Dorsolateral prefrontal cortex (tissue), 122 donors: ENCODE measurements at places on chromosomes 4 and X.

- no peak for DNase-seq
These were observed 138.9 kb upstream of the MID1 start for GRCh38 chrX:10759141-10759799.

DNA sequence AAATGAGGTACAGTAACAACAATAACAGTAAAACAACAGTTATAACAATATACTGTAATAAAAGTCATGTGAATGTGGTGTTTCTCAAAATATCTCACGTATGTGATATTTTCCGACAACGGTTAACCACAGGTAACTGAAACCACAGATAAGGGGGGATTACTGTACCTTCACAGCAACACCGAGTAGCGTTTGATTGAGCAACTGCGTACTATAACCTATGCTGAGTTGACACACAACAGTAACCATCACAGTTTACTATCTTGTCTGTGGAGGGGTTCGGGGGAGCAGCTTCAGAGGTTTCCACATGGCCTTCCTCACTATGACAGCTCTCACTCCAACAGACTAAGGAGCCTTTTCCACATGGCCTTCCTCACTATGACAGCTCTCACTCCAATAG lies 13.4 kb downstream of the RBMX2 start:
- no peak for DNase-seq

- DNase-seq: no peak
These were observed 784.2 kb downstream of the GLUD2 start for GRCh38 chrX:121831601-121832000.

- DNase-seq: no peak
These were observed 29.6 kb downstream of the RTL5 start for GRCh38 chrX:72102126-72102525.

GRCh38 chrX:27309406-27309805 lies 153.7 kb downstream of the PPP4R3C start:
- DNase-seq: no peak

DNA sequence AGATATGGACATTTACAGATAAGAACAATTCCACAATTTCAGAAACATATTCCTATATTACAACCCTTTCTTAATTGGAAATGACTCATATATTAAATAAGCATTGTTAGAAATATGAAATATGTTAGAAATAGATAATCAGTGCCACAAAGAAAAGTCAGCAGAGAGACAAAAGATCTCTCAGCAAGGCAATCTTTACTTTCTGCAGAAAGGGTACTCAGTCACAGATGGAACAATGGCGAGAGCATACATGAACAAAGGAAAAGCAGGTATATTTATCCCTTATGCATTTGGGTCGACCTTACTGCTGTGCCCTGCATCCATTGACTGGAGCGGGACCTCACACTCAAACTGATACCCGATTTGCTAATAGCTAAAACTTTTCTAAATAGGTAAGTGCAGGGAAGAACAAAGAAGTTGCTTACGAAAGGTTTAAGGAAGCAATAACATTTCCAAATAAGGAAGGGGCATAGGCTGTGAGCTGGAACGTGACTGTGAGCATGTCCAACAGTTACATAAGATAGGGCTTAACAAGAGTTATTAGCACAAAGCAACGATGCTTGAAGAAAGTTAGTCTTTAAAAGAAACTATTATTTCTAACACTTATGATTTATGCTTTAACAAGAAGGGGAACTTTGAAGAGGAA lies 40.8 kb downstream of the MGARP start:
- no peak for DNase-seq

GRCh38 chr4:169412046-169412445 lies 141.3 kb upstream of the SH3RF1 start:
- DNase-seq: no peak

DNA sequence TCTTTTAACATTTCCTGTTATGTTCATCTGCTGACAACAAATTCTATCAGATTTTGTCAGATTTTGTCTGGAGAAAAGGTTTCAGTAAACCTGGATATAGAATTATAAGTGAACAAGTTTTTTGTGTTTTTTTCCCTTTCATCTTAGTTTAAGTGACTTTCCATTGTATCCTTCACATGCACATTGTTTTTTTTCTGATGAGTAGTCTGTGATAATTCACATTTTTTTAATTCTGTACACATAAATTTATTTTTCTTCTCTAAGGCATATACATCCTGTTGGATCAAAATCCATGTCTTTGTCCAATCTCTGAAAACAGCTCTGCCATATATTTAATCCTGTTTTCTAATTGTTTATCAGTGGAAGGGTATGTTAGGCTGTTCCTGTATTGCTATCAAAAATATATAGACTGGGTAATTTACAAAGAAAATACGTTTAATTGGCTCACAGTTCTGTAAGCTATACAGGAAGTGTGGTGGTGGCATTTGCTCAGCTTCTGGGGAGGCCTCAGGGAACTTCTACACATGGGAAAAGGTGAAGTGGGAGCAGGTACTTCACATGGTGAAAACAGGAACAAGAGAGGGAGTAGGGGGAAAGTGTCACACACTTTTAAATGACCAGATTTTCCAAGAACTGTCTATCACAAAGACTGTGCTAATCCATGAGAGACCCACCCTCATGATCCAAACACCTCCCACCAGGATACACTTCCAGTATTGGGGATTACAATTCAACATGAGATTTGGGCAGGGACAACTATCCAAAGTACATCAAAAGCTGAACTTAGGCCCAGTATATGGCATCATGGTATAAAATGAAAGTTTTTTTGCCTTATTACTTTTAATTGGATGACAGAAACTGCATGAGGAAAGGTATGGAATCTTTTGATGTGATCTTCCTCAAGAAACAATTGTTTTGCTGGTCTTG lies 45.6 kb upstream of the GRID2 start:
- DNase-seq: no peak

DNA sequence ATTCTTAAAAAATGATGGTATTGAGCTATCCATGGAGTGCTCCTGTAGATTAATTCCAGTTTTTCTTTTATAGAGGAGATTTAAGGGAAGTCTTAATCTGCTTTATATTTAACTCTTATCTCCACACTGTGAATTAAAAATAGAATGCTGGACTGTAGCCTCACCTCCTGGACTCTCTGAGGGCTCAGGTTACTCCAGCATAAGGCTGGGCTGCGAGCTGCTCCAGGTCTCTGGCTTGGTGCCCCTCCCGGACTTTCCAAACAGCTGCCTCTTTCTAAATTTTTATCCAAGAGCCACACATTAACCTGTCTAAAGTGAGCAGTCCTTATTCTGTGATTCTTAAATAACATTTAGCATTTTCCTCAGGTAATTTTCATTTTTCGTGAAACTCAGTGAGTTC lies 218.7 kb upstream of the JADE1 start:
- no peak for DNase-seq

DNA sequence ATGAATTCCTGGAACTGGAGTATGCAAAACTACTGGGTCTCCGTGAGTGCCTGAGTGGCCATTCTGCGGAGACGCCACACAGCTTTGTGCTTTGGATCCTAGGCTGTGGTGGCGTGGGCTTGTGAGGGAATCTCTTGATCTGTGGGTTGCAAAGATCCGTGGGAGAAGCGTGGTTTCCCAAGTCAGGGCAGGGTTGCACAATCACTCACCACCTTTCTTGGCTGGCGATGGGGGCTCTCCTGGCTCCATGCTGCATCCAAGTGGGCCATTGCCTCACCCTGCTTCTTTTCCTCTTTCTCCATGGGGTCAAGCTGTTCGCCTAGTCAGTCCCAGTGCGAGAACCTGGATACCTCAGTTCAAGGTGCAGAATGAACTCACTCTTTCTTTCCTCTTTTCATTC lies 62.5 kb downstream of the SLAIN2 start:
- DNase-seq: no peak

- DNase-seq: no peak
These were observed 150.5 kb upstream of the DDIT4L start for GRCh38 chr4:100340512-100341485.

DNA sequence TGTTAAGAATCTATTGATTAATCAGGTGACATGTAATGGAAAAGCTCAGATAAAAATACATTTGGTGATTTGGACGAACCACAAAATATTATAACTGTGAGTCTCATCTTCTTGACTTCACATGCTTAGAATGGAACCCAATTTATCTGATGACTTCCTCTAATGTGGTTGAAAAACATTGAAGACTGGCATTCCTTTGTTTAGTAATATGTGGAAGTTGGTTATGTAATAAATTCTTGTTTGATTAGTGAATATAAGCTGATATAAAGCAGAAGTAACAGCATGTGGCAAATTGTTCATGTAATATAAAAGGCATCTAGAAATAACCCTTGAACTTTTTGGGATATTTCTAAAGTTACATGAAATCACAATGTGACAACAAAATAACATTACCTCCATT lies 9.7 kb downstream of the GIMD1 start:
- no peak for DNase-seq

GRCh38 chr4:4494882-4495281 lies 47.0 kb downstream of the STX18 start:
- DNase-seq: no peak

GRCh38 chrX:100745806-100746537 lies 14.1 kb upstream of the SYTL4 start:
- no peak for DNase-seq

DNA sequence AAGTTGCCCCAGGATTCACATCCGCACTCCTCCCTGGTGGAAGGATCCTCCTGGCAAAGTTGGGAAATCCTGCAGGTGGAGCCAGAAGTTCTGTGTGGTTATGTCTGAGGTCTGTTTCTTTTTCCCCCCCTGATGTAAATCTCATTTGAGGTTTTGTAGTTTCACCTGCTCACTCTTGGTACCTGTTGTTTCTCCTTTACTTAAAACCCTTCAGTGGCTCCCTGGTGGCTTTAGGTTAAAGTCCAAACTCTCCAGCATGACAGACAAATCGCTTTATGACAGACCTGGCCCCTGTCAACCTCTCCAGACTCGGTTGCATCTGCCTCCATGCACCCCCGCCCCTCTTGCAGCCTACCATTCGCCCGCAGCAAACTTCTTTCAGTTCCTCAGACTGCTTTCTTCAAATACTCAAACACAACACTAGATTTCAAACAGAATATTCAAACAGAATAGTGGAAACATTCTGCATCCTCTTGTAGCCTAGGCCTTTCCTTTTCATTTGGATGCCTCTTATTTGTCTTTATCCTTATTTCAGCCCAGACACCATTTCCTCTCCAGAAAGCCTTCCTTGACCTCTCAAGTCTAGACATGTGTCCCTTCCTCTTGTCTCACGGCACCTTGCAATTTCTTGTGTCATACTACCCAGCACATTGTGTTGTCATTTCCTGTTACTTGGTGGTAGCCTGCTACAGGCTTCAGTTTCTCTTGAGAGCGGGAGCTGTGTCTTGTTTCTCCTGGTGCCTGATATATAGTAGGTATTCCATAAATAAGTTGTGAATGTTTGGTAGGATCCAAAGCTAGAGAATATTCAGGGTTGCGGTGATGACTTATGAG lies 24.8 kb downstream of the IL13RA1 start:
- no peak for DNase-seq

GRCh38 chr4:176645246-176645960 lies 147.3 kb downstream of the VEGFC start:
- DNase-seq: no peak

DNA sequence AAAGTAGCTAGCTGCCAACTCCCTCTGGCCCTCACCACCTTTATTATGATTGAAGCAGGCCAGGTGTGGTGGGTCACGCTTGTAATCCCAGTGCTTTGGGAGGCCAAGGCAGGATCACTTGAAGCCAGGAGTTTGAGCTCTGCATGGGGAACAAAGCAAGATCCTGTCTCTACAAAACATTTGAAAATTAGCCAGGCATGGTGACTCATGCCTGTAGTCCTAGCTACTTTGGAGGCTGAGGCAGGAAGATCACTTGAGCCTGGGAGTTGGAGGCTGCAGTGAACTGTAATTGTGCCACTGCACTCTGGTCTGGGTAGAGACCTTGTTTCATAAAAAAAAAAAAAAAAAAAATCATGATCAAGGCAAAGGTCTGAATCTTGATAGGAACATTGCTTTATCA lies 467.0 kb upstream of the DIPK2B start:
- DNase-seq: no peak

GRCh38 chr4:186820391-186820891 lies 96.8 kb upstream of the FAT1 start:
- no peak for DNase-seq

GRCh38 chr4:121096629-121097028 lies 24.3 kb upstream of the NDNF start:
- DNase-seq: no peak

GRCh38 chr4:168560184-168561180 lies 63.6 kb downstream of the PALLD start:
- no peak for DNase-seq

GRCh38 chrX:10071451-10072144 lies 85.2 kb upstream of the CLCN4 start:
- no peak for DNase-seq

DNA sequence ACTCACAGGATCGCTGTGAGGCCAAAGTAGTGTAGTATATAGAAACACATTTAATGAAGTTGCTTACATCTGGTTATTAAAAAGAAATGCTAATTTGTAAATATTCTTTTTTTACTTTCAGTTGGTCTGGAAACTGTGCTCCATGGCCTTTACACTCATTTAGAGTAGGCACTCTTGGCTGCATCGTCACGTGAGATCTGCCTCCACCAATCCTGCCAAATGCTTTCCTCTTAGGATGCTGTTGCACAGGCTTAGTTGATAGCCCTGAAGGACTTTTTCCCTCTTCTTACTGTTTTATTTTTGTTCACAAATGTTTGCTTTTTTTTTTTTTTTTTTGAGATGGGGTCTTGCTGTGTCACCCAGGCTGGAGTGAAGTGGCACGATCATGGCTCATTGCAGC lies 6.3 kb downstream of the CPE start:
- DNase-seq: no peak

DNA sequence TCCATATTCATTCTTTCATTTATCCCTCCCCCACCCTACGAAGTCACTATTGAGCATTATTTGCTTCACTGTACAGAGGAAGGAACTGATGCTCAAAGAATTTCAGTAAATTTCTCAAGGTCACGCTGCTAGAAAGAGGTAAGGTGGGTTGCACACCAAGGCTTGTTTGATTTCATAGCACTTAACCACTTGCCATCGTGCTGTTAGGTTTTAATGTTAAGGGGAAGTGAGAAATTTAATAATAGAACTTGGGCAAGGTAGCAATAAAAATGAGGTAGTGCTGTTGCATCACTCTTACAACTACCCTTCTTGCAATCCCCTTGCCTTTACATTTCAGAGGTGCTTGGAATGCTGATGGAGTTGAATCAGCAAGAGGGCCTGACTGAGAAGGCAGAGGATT lies 343.1 kb downstream of the MID1IP1 start:
- no peak for DNase-seq

GRCh38 chrX:140815868-140816267 lies 106.3 kb downstream of the LINC00632 start:
- DNase-seq: no peak

GRCh38 chr4:14059006-14059405 lies 431.5 kb upstream of the BOD1L1 start:
- no peak for DNase-seq
